Midbrain (tissue), 1 donor: ENCODE measurements at places on chromosomes 7 and 10.

GRCh38 chr7:70743531-70744325 is 388.2 kb upstream of the GALNT17 start:
- no peak for DNase-seq

DNA sequence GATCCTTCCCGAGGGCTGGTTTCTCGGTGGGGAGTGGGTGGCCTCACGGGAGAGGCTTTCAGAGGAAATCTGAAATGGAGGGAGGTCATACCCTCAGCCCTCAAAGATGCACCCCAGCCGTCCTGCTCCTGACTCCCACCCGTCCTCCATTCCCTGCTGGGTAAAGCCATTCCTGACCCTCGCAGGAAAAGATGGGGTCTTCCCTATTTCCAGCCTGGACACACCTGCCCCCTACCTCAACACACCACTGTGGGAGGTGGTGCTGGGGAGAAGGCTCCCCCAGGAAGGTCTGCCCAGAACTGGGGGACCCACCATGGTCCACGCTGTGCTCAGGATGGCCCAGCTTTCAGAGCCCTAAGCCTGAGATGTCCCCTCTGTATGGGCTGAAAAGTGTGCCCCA is 86.9 kb downstream of the CHST15 start:
- no peak for DNase-seq

GRCh38 chr10:63707254-63707910 is 186.2 kb downstream of the REEP3 start:
- no peak for DNase-seq

- DNase-seq = peak; percentile 74
These were observed 12.7 kb upstream of the AKR1B10 start for GRCh38 chr7:134514663-134515062.

DNA sequence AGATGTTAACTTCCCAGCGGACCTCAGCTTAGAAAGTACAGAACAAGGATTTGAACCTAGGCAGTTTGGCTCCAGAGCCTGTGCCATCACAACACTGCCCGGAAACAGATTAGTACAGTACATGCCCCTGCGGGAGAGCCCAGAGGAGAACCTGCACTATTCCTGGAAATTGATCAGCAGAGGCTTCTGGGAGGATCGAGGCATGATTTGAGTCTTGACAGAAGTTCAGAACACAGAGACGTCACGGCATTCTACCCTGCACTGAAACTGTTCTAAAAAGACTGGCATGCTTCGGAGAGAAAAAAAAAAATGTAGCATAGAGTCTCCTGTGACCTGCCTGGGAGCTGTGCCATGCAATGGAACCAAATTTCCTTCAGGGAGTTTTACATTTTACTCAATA is 9.2 kb upstream of the IL6 start:
- DNase-seq = no peak

DNA sequence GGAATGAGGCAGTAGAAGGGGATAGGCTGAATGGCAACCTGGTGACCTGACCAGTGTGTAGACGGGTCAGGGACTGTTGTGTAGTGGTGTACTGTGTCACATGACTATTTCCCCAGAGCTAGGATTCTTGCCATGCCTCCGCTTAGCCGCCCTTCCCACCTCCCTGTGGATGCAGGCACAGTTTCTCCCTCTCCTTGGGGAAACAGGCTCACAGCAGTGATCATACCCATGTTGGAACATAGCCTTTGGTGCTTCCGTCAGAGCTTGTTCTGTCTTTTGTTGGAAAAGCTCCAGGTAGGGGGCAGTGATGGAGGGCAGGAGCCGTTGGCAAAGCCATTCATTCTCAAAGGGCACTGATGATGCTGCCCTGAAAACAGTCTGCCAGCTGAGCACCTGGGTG is 44.3 kb downstream of the OGDH start:
- DNase-seq = no peak

DNA sequence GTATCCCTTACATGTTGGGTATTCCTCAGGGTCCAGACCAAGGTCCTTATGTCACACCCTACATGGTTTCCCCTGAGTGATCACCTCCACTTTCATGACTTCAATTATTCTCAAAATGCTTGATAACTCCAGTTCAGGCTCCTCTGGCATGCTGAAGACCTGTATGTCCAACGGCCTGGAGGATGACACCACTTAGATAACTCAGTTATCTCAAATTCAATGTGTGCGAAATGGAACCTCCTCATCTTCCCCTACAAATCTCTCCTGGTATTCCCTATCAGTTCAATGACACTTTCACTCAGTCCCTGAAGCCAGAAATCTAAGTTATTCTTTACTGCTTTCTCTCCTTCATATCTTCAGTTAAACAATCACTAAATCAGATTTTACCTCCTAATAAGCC is 8.7 kb upstream of the LUC7L2 start:
- DNase-seq = no peak

- no peak for DNase-seq
These were observed 276.1 kb downstream of the DNAJB6 start for GRCh38 chr7:157612664-157613561.

DNA sequence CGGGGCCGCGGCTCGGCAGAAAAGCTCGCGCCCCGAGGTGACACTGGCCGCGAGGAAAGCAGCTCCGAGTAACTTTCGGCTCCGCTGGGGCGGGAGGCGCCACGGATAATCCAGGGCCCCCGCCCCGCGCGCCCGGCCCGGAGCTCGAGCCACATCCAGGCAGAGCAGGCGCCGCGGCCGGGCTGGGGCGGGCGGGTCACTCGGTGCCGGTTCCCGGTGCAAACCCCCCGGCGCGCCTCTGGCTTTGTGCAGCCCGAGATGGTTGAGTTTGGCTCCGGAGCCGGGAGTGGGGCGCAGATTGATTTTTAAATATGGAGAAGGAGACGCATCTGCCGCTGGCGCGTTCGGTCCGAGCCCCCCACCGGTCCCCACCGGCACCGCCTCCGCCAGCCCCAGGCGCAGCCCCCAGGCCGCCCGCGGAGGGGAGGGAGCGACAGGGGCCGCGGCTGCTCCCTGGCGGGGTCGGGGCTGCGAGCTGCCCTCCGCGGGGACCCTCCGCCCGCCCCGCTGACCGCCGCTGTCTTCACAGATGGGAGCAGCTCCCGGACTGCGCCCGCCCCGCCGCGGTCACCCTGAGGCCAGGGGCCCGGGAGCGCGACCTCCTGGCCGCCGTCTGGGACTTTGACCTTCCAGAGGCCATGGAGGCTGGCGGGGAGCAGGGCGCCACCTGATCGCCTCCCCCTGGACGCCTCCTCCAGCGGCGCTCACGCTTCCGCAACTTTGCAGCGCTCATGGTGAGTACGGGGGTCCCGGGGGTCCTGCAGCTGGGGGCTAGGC is 643 bp downstream of the ADGRA1 start:
- DNase-seq = peak; percentile 20

DNA sequence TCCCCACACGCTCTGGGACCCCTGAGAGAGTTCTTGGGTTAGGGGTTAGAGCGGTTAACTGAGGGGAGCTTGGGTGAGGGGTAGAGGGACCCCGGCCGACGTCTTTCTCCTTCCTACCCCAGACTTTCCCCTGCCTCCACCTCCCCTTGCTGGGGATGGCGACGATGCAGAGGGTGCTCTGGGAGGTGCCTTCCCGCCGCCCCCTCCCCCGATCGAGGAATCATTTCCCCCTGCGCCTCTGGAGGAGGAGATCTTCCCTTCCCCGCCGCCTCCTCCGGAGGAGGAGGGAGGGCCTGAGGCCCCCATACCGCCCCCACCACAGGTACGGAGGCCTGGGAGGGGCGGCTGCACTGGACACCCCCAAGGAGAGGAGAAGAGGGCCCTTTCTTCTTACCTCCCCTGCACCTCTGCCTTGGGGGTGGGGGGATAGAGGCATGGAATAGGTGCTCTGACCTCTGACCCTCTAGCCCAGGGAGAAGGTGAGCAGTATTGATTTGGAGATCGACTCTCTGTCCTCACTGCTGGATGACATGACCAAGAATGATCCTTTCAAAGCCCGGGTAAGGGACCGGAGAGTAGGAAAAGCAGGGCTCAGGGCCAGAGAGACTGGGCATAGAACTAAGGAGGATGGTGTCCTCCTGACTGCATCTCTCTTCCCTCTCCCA is 1.1 kb downstream of the ZYX start:
- no peak for DNase-seq

DNA sequence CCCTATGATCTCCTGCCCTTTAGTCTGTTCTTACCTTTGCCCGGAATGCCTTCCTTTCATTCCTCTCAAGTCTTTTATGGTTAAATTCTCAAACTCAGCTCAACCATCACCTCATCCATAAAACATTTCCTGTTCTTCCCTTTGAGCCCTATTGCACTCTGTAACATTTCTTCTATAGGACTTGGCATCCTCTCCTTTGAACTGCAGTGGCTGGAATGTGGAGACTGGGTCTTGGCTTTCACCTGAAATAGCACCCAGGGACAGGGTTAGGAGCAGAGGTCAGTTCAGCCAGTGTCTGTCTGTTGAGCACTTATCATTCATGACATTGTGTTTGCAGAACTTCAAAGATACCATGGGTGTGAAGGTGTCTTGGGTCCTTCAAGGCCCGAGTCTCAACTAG is 7.2 kb downstream of the NFE2L3 start:
- DNase-seq = no peak

- no peak for DNase-seq
These were observed 6.9 kb upstream of the AOC1 start for GRCh38 chr7:150845421-150845861.

DNA sequence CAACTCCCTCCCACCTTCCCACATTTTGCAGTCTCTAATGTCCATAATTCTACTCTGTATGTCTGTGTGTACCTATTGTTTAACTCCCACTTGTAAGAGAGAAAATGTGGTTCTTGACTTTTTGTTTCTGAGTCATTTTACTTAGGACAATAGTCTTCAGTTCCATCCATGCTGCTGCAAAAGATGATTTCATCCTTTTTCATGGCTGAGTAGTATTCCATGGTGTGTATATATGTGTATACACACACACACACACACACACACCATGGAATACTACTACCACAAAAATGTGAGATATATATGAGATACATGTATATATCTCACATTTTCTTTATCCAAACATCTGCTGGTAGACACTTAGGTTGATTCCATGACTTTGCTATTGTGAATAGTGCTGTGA is 182.1 kb upstream of the GALNT17 start:
- DNase-seq = no peak

DNA sequence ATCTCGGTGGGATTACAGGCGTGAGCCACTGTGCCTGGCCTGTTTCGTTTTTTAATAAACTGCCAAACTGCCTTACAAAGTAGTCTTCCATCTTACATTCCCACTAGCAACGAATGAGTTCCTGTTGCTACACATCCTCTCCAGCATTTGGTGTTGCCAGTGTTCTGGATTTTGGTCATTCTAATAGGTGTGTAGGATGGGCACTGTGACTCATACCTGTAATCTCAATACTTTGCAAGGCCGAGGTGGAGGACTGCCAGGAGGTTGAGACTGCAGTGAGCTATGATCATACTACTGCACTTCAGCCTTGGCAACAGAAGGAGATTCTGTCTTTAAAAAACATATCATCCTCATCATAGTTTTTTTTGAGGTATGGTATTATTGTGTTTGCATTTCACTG is 21.4 kb upstream of the RSBN1L start:
- DNase-seq = no peak

DNA sequence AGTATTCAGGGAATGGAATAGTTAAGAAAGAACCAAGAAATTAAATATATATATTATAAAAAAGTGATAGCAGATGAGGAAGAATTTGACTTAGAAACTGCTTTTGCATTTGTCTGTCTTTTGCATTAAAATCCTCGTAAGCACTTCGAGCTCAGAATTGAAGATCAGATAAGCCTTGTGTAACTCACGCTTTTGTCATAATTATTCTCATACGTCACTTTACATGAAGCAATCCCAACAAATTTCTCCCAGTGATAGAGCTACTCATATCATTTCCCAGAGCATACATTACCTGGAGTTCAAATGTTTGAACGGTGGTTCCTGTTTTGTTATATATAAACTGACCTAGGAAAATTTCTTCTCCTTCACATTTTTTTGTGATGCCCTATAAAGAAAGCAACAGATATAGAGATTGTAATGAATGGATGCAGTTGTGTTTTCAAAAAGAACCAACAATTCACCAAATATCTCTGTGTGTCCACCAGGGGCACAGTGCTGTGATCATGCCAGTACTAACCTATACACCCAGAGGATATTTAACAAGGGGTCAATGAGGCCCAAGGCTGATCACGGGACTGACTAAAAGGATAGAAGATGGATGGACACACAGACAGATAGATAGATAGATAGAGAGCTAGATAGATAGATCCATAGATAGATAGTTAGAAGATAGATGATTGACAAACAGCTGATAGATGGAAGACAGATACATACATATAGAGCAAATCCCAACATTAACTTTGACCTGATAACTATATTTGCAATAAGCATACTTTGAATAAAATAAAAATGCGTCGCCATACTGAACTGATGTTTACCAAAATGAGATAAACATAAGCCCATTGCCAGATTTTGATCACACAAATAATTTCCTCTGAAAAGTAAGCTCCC is 9.3 kb upstream of the HUS1 start:
- no peak for DNase-seq

GRCh38 chr10:76697923-76698322 is 939.7 kb downstream of the KCNMA1 start:
- DNase-seq = no peak

DNA sequence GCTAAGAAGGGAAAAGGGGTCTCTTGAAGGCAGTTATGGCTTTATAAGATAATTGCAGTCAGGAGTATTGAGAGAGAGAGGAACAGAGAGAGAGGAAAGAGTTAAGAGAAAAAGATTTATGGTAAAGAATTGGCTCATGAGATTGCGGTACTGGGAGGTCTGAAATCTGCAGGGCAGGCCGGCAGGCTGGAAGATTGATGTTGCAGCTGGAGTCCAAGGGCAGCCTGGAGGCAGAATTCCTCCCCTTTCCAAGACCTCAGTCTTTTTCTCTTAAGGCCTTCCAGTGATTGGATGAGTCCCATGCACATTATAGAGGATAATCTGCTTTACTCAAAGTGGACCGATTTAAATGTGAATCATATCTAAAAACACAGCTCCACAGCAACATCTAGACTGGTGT is 68.4 kb downstream of the HACD1 start:
- DNase-seq = no peak

GRCh38 chr10:23870651-23871610 is 338.0 kb upstream of the KIAA1217 start:
- no peak for DNase-seq

- DNase-seq = no peak
These were observed 28.8 kb downstream of the HACD1 start for GRCh38 chr10:17588420-17588819.

DNA sequence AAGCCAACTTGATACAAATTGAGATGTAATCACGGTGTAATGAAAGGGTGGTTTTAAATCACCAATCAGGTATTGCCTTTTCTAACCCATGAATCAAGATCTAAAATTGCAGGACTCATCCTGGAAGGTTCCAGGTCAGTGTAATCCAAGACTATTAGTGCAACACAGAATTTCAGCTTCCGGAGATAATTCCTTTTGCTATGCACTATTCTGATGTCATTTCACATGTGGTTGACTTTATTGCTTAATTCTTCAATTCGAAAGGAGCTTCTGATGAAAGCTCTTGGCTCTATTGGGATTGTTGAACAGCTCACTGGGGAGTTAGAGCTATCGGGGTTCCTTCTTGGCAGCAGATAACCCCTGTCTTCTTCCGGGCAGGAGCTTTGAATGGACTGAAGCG is 147.4 kb upstream of the INSYN2A start:
- DNase-seq = no peak

- DNase-seq = no peak
These were observed 102.8 kb upstream of the THSD7A start for GRCh38 chr7:11934796-11935195.
